ENCODE measurements at places on chromosomes 4 and X.

- DNase-seq, result no peak
These were observed 323.9 kb downstream of the TENM3 start for GRCh38 chr4:182567119-182567518.

- no peak for DNase-seq
These were observed 215.9 kb downstream of the CBR4 start for GRCh38 chr4:168794092-168794707.

- no peak for DNase-seq
These were observed 25.1 kb upstream of the APLN start for GRCh38 chrX:129679901-129680300.

GRCh38 chr4:139333046-139333445 lies 30.8 kb upstream of the NDUFC1 start:
- DNase-seq, result no peak

Measured in stimulated activated CD4-positive, alpha-beta T cell treated with anti-CD3 and anti-CD28 coated beads, Interleukin-15, amount 100 ng/mL, for 1 hour (primary cell).